ENCODE measurements at places on chromosomes 2 and 18. TPM values are rescaled to one million over a fixed set of nuclear protein-coding genes. Genes with fewer than 3 reads are reported as not detected.

DNA sequence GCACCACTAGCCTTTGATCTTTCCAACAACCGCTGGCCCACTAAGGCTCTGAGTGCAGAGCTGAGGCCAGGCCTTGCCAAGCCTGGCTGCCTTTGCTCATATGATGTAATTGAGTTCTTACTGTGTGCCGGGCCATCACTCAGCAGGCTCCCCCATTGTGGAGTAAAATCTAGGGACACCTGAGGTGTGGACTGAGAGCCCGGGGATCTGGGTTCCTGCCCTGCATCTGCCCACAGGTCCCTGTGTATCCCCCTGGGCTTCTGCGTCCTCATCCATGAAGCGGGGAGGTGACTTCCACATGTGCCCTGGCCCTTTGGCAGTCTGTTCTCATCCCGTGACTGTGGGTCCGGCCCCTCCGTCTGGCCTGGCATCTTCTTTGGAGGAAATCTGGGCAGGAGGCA lies 33.8 kb downstream of the GREB1 start:
- peak; percentile 36 for DNase-seq

GRCh38 chr2:220871909-220872308 lies 700.2 kb downstream of the EPHA4 start:
- no peak for DNase-seq

DNA sequence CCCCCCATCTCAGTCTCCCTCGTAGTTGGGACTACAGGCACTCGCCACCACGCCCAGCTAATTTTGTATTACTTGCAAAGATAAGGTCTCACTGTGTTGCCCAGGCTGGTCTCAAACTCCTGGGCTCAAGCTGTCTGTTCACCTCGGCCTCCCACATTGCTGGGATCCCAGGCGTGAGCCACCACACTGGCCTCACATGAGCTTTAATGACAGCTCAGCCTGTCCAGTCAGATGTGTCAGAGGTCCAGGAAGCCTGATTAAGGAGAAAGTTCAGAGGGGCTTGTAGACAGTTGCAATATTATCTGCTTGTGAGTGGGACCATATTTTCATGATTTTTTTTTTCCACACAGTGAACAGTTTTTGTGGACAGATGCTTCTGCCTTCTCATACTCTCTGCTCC lies 82.0 kb downstream of the LIMS1 start:
- no peak for DNase-seq

GRCh38 chr2:90207454-90208058 lies 1516.1 kb downstream of the RPIA start:
- no peak for DNase-seq

DNA sequence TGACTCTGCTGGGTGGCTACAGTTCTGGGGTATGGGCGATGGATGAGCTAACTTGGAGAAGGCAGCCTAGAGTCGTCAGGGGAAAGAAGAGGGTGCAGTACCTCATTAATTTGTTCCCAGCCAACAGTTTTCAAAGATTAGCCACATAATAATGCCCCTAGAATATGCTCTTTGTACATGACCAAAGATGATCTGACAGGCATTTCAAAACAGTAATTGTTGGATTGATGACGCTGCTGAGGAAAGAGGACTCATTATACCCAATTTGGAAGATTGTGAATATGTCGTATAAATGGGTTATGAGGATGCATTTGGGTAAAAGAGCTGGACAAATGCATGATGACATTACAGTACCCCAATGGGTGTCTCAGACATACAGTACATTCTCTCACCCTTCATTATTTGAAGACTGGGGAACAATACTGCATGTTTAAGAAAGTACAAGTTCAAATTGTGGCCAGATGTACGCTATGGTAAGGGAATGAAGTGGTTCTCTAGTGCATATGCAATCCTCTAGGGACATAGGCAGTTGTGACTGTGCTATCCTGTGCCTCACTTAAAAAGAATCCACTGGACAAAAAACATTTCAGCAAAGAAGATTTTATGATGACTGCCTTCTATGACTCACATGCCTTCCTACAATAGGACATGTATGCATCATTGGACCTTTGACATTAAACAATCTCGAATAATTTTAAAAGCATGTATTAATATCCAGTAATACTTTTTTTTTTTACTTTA lies 233.2 kb downstream of the CNTNAP5 start:
- no peak for DNase-seq

- no peak for DNase-seq
Measured at GRCh38 chr2:198973181-198973580, 484.6 kb downstream of the SATB2 start.

GRCh38 chr2:18077704-18078103 lies 199.2 kb downstream of the KCNS3 start:
- no peak for DNase-seq

DNA sequence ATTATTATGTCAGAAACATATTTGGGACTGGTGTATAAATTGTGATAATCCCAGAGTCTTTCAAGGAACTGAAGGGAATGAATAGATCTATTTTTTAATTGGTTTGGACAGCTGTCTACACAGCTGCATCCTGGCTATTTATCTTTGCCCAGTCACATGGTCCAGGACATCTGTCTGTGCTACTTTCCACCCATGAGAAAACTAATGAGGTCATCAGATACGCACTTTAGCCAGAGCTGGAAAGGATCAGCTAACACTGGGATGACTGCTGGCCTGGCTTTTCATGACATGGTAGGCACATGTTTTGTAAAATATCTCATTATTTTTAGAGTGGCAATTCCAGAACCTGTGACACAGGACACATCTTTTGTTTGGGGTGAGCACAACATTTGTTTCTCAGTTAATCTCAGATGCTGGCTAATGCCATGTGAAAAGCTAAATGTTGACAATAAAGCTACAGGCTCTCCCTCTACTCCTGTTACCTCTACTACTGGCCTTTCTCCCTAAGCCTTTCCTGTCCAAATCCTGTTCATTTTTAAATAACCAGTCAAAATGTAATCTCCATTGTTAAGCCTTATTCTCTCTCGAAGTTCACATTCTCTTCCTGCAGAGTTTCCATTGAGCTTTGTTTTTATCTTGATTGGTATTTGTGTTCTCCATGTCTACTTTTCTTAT lies 500.7 kb downstream of the RIT2 start:
- DNase-seq, result no peak

- DNase-seq, result no peak
Measured at GRCh38 chr2:190961918-190962487, 52.0 kb downstream of the STAT1 start.

DNA sequence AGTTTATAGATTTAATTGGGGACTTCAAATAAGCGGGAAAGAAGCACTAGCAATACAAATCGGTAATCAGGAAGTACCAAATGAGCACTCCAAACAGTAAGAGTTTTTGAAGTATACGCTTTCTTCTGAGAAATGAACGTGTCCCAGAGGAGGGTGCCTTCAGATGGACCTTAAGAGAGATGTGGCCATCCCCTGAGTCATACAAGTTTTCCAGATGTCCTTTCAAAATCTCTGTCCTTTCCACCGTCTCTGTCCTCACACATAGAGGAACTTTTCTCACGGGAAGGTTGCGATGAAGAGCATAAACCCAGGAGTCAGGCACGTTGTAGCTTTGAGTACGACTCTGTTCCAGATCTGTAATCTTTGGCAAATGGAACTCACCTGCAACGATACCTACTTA lies 1.7 kb upstream of the SMAD2 start:
- DNase-seq, result no peak

NYAP2 gene
- total RNA-seq, result not detected

IL1RL2 gene
- 0.44 TPM for total RNA-seq

SLC30A3 gene
- total RNA-seq, result 2.8 TPM

KIAA2012 gene
- 0.62 TPM for total RNA-seq

CPO gene
- total RNA-seq, result 1.5 TPM

- DNase-seq, result no peak
Measured at GRCh38 chr18:9475643-9476591, 604 bp downstream of the RALBP1 start.

- DNase-seq, result no peak
Measured at GRCh38 chr2:237130562-237131421, 45.1 kb downstream of the COPS8 start.

- DNase-seq, result peak; percentile 55
Measured at GRCh38 chr2:207498427-207498826, 31.3 kb upstream of the CREB1 start.

METTL21A gene
- total RNA-seq, result 47.6 TPM

ADAM17 gene
- 58.2 TPM for total RNA-seq

DNAJC5G gene
- not detected for total RNA-seq

- no peak for DNase-seq
Measured at GRCh38 chr2:234091432-234091879, 41.0 kb downstream of the SPP2 start.

- DNase-seq, result peak; percentile 85
Measured at GRCh38 chr2:30230497-30231211, 680 bp upstream of the LBH start.

CRYGC gene
- not detected for total RNA-seq

DNA sequence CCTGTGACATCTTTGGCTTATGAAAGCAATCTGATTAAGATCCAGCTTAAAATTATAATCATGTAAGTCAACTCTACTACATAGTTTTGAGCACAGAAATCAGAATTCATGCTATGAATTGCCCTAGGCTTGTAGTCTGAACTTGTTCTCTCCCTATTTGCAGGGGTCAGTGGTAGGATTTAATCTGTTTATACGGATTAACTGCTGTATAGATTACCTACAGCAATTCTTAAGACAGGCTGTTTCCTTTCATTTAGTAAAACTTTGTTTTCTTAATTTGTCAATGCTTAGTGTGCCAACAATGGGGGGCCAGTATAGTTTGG lies 287.9 kb downstream of the PDE11A start:
- DNase-seq, result no peak

- DNase-seq, result peak; percentile 38
Measured at GRCh38 chr18:75048776-75049454, 160.0 kb downstream of the PTGR3 start.

DNA sequence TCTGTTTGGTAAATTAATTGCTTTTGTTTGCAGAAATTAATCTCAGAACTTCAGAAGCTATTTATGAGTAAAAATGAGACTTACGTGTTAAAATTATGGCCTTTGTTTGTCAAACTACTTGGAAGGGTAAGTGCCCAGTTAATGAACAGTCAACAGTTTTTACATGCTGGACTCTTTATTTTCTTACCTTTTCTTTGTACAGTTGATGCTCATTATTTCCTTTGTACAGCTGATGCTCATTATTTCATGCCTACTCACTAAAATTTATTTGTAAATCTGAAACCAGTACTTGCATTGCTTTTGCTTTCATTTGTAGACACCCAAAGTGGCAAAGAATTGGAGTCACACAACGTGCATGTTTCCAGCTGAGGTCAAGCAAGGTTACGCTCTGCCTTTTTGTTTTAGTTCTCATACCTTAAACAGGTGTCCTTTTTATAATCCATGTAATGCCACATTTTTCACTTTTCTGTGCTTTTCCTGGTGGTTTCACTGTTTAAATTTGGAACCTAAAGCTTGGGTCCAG lies 13.3 kb downstream of the RIF1 start:
- DNase-seq, result no peak

POTEC gene
- total RNA-seq, result 2.5 TPM

VWA3B gene
- total RNA-seq, result 0.64 TPM

DNA sequence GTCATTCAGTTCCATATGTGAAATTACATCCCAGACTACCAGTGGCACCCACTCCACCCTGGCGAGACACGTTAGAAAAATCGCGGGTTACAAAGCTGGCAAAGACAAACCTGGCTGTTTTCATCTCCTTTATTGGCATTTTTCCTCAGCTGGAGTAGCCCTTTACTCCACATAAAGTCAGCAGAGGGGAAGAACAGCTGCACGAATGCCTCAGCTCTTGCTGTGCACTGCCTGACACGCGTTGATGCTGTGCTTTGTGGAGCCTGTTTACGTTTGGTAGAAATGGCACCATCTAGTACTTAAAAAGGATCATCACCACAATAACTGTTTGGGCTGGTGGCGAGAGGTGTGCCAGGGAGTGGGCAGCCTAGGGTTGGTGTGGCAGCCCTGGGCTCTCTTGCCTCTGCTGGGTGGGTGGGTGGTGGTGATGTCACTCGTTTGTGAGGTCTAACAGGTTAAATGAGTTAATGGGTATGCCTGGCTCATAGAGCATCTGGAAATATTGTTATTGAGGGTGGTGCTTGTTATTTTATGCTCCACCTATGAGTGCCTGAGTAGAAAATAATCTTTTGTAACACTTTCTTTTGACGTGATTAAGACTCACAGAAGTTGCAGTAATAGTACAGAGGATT lies 16.4 kb downstream of the FARP2 start:
- DNase-seq, result no peak

DNA sequence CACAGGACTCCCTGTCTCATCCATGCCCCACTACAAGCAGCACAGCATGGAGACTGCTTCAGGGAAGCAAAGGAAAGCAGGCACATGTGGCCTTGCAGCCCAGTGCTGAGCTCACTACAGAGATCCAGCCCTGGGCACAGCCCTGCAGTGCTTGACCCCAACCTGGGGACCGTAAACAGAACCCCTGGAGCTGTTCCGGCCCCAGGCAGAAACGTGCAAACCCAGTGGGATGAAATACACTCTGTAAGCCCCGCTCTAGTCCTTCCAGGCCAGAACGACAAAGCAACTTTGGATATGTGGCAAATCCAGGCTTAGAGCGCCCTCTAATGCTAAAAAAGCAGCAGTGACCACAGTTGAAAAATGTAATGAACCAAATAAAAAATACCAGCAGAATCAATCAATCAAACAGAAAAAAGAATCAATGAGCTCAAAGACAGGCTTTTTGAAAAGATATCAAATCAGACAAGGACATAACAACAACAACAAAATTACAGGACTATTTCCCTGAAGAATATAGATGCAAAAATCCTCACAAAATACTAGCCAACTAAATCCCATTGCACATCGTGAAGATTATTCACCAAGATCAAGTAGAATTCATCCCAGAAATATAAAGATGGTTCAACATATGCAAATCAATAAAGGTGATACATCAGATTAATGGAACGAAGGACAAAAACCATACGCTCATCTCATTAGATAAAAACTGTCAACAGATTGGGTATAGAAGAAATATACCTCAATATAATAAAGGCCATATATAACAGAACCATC lies 45.6 kb downstream of the ZNF519 start:
- DNase-seq, result peak; percentile 79

PTPN18 gene
- total RNA-seq, result 15.8 TPM

DNA sequence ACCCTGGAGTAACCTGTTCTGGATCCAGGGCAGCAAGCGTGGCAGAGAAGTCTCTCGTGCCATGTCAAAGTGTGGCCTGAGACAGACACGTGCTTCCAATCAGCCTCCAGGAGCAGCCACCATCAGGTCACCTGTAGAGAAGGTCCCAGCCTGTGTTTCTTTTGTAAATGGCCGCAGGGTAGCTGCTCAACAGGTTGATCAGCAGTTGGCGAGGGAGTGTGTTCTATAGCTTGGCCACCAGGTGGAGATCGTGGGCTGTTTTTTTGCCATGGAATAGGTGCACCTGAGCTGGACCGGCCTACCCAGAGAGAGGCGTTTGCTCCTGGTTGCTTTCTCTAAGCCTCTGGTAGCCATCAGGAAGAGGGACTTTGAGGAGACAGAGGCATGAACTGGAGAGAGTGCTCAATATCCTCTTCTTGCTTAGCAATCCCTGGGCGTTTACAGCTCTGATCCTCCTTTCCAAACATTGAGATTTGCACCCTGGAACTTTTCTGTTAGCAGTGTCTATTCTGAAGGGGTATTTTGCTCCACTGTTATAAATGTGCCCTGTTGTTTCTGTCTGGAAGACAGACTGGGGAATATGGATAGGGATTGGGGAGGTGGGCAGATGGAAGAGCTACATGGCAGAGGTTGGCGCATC lies 34.2 kb upstream of the EN1 start:
- peak; percentile 95 for DNase-seq

- no peak for DNase-seq
Measured at GRCh38 chr2:28250006-28250405, 142.7 kb upstream of the FOSL2 start.

ATP5F1A gene
- total RNA-seq, result 608 TPM

STARD6 gene
- not detected for total RNA-seq

Measured in endodermal cell (in vitro differentiated cells).